ENCODE measurements at places on chromosomes 3 and 15. TPM values are rescaled to one million over a fixed set of nuclear protein-coding genes. Genes with fewer than 3 reads are reported as not detected.

- H3K4me1 ChIP-seq, result no peaks in the 10 kb centered on the region
- no peak overlapping the region for H3K27ac ChIP-seq
- H3K27me3 ChIP-seq, result peaks cover 8% of the 10 kb centered on the region
- DNase-seq, result no peak
These were observed 23.6 kb upstream of the TRIM59 start for GRCh38 chr3:160473221-160473620.

- peaks cover 2% of the 10 kb centered on the region for H3K27me3 ChIP-seq
- H3K27ac ChIP-seq, result peak overlapping the region; percentile 49
- peaks cover 10% of the 10 kb centered on the region for H3K36me3 ChIP-seq
- peak overlapping the region; percentile 64 for H3K4me3 ChIP-seq
These were observed 185.2 kb downstream of the FOXP1 start for GRCh38 chr3:71398157-71398836.

GRCh38 chr3:38453913-38454177 is 155 bp downstream of the ACVR2B start:
- H3K4me3 ChIP-seq, result peak overlapping the region; percentile 87
- DNase-seq, result no peak
- H3K27ac ChIP-seq, result no peak overlapping the region

DNA sequence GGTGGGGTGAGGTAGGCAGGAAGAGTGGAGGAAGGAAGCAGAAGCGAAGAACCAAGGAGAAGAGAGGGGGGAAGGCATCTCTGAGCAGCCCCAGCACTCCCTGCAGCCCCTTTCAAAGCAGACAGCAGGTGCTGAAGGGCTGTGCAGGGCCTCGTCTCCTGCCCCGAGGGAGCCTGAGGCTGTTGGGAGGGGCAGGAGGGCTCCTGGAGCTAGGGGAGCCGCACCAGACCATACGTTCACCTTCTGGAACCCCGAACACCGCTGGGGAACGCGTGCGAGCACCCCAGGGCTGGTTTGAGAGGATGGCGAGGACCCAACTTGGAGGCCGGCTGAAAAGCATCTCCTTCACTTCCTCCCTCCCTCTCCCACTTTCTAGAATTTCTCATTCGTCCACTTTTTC is 259.8 kb downstream of the FAM43A start:
- H3K27me3 ChIP-seq, result peaks cover 4% of the 10 kb centered on the region
- no peak overlapping the region for H3K4me3 ChIP-seq
- H3K4me1 ChIP-seq, result no peaks in the 10 kb centered on the region
- H3K27ac ChIP-seq, result no peak overlapping the region
- H3K36me3 ChIP-seq, result no peaks in the 10 kb centered on the region
- DNase-seq, result no peak

Gene PCOLCE2
- 0.39 TPM for total RNA-seq

Gene ZNF80
- total RNA-seq, result 0.23 TPM

Gene LRRK1
- total RNA-seq, result 0.35 TPM

Measured in activated CD4-positive, alpha-beta T cell treated with anti-CD3 and anti-CD28 coated beads for 36 hours (primary cell).